ENCODE measurements at places on chromosomes 1 and 21.

- H3K4me3 ChIP-seq: no peak overlapping the region
- no peak for DNase-seq
- peaks cover 26% of the 10 kb centered on the region for H3K27me3 ChIP-seq
- H3K27ac ChIP-seq: no peak overlapping the region
- no peaks in the 10 kb centered on the region for H3K4me1 ChIP-seq
These were observed 68.3 kb downstream of the CLIC6 start for GRCh38 chr21:34737115-34737514.

- no peak overlapping the region for H3K27ac ChIP-seq
- H3K36me3 ChIP-seq: no peaks in the 10 kb centered on the region
- no peak overlapping the region for H3K4me3 ChIP-seq
- peaks cover 20% of the 10 kb centered on the region for H3K27me3 ChIP-seq
- no peaks in the 10 kb centered on the region for H3K4me1 ChIP-seq
These were observed 183.3 kb downstream of the AJAP1 start for GRCh38 chr1:4837752-4838151.

DNA sequence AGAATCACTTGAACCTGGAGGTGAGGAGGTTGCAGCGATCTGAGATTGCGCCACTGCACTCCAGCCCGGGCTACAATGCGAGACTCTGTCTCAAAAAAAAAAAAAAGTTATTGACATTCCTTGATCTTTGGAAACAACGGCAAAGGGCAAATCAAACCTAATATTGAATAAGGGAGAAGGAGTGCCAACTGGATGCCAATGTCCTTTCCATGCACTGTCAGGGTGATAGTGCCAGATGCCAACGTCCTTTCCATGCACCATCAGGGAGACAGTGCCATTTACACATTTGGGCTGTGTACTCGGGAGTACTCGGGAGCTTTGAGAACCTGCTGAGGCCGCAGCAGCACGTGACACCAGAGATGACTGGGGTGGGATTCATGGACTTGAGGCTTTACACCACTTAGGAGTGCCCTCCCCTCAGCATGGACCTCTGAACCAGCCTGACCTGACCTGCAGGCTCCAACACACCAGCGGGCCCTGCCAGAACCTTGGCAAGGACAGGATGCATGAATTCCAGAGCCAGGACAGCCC, 34.5 kb upstream of the SOD1 start:
- H3K36me3 ChIP-seq: no peaks in the 10 kb centered on the region
- H3K4me3 ChIP-seq: no peak overlapping the region
- H3K4me1 ChIP-seq: peaks cover 6% of the 10 kb centered on the region
- no peak for DNase-seq
- H3K27me3 ChIP-seq: no peaks in the 10 kb centered on the region
- H3K27ac ChIP-seq: no peak overlapping the region

GRCh38 chr21:31211836-31212235, 132.2 kb downstream of the TIAM1 start:
- H3K27me3 ChIP-seq: no peaks in the 10 kb centered on the region
- no peak overlapping the region for H3K27ac ChIP-seq
- H3K4me1 ChIP-seq: no peaks in the 10 kb centered on the region
- H3K36me3 ChIP-seq: peaks cover 3% of the 10 kb centered on the region
